HCT116 (cell line): ENCODE measurements at places on chromosomes 12 and 14.

GRCh38 chr12:122544537-122544936 lies 17.5 kb downstream of the KNTC1 start:
- no peak overlapping the region for H3K27ac ChIP-seq
- DNase-seq = no peak
- H3K4me1 ChIP-seq = no peaks in the 10 kb centered on the region
- no peaks in the 10 kb centered on the region for H3K27me3 ChIP-seq
- peaks cover 38% of the 10 kb centered on the region for H3K36me3 ChIP-seq

DNA sequence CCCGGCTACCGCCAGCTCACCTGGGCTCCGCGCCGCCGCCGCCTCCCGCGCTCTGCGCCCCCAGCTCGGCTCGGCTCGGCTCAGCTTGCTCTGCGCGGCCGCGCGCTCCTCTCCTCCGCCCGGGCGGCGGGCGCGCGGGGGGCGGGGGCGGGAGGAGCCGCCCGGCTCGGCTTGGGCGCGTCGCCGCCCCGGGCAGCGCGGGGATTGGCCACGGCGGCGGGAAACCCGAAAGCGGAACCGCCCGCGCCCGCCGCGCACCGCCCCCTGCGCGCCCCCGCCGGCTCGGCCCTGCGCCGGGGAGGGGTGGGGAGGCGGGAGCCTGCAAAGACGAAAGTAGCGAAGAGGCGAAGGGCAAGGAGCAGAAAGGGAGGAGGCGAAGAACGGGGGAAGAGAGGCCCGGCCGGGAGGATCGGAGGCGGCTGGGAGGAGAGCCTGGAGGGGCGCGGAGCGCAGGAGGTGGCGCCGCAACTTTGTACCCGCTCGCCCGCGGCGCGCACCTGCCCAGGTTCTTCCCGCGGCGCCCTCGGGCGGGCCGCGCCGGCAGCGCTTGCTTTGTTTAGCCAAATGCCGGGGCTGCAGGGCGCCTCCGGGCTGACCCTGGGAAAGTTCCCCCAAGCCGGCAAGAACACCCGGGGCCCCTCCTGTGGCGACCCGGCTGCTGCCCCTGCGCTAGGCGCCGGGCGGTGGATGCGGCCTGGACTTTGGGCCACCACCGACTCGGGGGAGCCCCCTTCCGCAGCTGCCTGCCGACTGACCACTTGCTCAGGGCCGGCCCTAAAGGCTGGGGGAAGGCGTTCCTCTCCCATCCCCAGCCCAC lies at the start of gene CAMKK2:
TSS of gene CAMKK2 (minus strand) at position 92 of the 817 bp plus-strand sequence. CDS start 22,183 bp downstream, outside the sequence.
- no peaks in the 10 kb centered on the region for H3K36me3 ChIP-seq
- H3K27me3 ChIP-seq = no peaks in the 10 kb centered on the region
- H3K27ac ChIP-seq = peak within 1 kb of the TSS; percentile 85

DNA sequence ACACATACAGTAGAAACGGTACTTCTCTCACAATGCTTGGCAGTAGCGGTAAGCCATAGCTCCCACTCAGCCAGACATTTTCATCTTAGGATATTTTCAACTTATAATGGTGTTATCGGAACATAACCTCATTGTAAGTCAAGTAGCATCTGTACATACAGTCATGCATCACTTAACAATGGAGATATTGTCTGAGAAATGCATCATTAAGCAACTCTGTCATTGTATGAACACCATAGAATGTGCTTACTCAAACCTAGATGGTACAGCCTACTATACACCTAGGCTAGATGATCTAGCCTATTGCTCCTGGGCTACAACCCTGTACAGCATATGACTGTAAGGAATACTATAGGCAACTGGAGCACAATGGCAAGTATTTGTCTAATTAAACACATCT lies 40.8 kb downstream of the RPS6KA5 start:
- no peaks in the 10 kb centered on the region for H3K27me3 ChIP-seq
- H3K36me3 ChIP-seq = no peaks in the 10 kb centered on the region

DNA sequence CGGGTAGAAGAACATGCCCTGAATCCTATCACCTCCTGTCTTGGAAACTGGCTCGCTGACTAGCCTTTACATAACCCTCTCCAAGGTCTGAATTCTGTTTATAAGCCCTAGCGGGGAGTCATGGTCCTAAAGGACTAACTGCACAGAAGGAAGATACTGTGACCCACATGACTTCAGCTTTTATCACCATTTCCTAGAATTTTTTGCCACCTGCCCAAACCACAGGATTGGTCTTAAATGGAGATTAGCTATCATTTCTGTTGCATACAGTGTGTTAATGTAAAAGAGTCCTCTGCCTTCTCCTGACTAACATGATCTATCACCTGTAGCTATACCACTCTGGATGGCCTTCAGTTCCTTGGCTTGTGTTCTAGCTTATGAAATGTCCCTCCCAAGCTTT lies 319.2 kb downstream of the DUSP6 start:
- H3K27ac ChIP-seq = no peak overlapping the region
- no peaks in the 10 kb centered on the region for H3K4me1 ChIP-seq
- H3K4me3 ChIP-seq = no peak overlapping the region
- H3K27me3 ChIP-seq = no peaks in the 10 kb centered on the region
- no peak for DNase-seq

- H3K4me3 ChIP-seq = no peak overlapping the region
- peaks cover 86% of the 10 kb centered on the region for H3K36me3 ChIP-seq
- H3K27ac ChIP-seq = peak overlapping the region; percentile 12; the same call in 1 of the 2 replicates
- H3K4me1 ChIP-seq = peaks cover 11% of the 10 kb centered on the region
- H3K27me3 ChIP-seq = no peaks in the 10 kb centered on the region
These were observed 53.8 kb downstream of the SSH1 start for GRCh38 chr12:108803428-108804105.

DNA sequence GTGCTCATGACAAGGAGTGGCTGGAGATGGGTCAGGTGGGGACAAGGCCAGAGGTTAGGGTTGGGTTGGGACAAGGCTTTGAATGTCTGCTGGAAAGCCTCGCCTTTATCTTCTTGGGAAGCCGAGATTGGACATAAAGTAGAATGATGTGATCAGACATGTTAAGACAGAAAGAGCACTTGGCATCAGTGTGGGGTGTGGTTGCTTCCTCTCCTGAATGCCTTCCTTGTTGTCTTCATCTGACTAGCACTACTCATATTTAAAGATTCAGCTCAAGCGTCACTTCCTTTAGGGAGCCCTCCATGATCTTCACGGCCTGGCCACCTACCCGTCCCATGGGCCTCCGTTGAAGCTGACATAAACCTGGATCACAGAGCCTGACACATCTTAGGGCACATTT lies 14.8 kb upstream of the C12orf75 start:
- H3K27ac ChIP-seq = no peak overlapping the region
- no peaks in the 10 kb centered on the region for H3K4me1 ChIP-seq
- no peaks in the 10 kb centered on the region for H3K36me3 ChIP-seq
- no peak for DNase-seq
- H3K27me3 ChIP-seq = no peaks in the 10 kb centered on the region
- no peak overlapping the region for H3K4me3 ChIP-seq

- H3K4me3 ChIP-seq = no peak within 1 kb of the TSS
- H3K27me3 ChIP-seq = no peaks in the 10 kb centered on the region
- no peaks in the 10 kb centered on the region for H3K36me3 ChIP-seq
- DNase-seq = no peak
- no peaks in the 10 kb centered on the region for H3K4me1 ChIP-seq
These were observed at the start of gene IL26 for GRCh38 chr12:68225576-68226476. Gene IL26, minus strand, starts transcription at chr12:68225810. Its CDS starts 54 bp downstream, at chr12:68225756.

GRCh38 chr12:49932023-49932422 lies 18.5 kb upstream of the AQP2 start:
- H3K27me3 ChIP-seq = no peaks in the 10 kb centered on the region
- no peaks in the 10 kb centered on the region for H3K36me3 ChIP-seq
- no peak overlapping the region for H3K27ac ChIP-seq
- no peak overlapping the region for H3K4me3 ChIP-seq

DNA sequence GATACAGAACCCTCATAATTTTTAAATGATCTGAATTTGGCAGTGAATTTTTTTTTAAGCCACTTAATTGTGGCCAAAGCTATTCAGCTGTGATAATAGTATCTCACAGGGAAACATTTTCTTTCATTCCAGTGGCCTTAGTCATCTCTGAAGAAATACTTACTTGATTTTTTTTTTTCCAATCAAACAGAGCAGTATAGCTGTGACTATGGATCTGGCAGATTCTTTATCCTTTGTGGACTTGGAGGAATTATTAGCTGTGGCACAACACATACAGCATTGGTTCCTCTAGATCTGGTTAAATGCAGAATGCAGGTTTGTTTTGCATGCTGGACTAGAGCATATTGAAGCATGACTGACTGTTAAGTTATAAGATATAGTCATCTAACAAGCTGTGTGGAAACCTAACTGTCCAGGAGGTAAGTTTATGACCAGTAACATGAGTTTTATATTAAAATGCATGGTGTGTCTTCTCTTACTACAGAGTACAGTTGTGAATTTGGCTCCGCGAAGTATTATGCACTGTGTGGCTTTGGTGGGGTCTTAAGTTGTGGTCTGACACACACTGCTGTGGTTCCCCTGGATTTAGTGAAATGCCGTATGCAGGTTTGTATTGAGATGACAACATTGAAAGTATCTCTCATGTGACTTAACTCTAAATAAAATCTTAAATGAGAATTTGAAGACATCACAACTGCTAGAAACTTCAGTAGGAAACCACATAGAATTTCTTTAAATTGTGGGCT lies 1.9 kb downstream of the SLC25A3 start:
- H3K36me3 ChIP-seq = peaks cover 45% of the 10 kb centered on the region
- no peaks in the 10 kb centered on the region for H3K27me3 ChIP-seq
- DNase-seq = no peak
- H3K4me1 ChIP-seq = peaks cover 26% of the 10 kb centered on the region
- peak overlapping the region; percentile 91; the same call in 1 of the 2 replicates for H3K27ac ChIP-seq

- no peak for DNase-seq
- no peaks in the 10 kb centered on the region for H3K36me3 ChIP-seq
- peaks cover 62% of the 10 kb centered on the region for H3K27me3 ChIP-seq
- H3K27ac ChIP-seq = no peak overlapping the region
- no peaks in the 10 kb centered on the region for H3K4me1 ChIP-seq
These were observed 105.3 kb downstream of the GRIP1 start for GRCh38 chr12:66573605-66574004.

DNA sequence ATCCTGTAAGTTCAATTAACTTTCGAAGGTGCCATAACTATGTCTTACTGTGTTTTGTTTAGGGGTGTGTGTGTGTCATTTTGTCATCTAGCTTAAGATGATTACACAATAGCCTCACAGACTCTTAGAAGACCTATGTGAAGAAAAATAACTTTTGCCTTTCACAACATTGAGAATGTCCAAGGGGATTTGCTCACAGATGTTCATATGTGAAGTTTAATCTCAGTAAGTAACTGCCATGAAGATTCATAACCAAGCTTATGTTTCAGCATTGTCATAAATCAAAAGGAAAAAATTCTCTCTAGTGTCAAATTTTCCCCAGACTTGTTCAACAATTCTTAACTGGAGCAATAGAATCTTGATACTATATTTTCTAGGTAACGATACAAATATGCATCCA lies 226.1 kb upstream of the PRKD1 start:
- H3K27me3 ChIP-seq = no peaks in the 10 kb centered on the region
- no peaks in the 10 kb centered on the region for H3K36me3 ChIP-seq
- no peak for DNase-seq
- no peak overlapping the region for H3K27ac ChIP-seq

GRCh38 chr12:19741132-19741489 lies 301.8 kb downstream of the AEBP2 start:
- H3K4me3 ChIP-seq = no peak overlapping the region
- no peak for DNase-seq
- no peaks in the 10 kb centered on the region for H3K4me1 ChIP-seq
- H3K27me3 ChIP-seq = no peaks in the 10 kb centered on the region; the same call in 1 of the 2 replicates
- H3K27ac ChIP-seq = no peak overlapping the region

GRCh38 chr14:93010522-93011140 lies 87.7 kb downstream of the CHGA start:
- no peak overlapping the region for H3K27ac ChIP-seq
- no peaks in the 10 kb centered on the region for H3K27me3 ChIP-seq
- no peaks in the 10 kb centered on the region for H3K36me3 ChIP-seq
- DNase-seq = no peak

GRCh38 chr12:115140981-115141655 lies 457.1 kb upstream of the TBX3 start:
- no peaks in the 10 kb centered on the region for H3K27me3 ChIP-seq
- H3K36me3 ChIP-seq = no peaks in the 10 kb centered on the region
- H3K4me3 ChIP-seq = no peak overlapping the region
- DNase-seq = no peak
- no peak overlapping the region for H3K27ac ChIP-seq

DNA sequence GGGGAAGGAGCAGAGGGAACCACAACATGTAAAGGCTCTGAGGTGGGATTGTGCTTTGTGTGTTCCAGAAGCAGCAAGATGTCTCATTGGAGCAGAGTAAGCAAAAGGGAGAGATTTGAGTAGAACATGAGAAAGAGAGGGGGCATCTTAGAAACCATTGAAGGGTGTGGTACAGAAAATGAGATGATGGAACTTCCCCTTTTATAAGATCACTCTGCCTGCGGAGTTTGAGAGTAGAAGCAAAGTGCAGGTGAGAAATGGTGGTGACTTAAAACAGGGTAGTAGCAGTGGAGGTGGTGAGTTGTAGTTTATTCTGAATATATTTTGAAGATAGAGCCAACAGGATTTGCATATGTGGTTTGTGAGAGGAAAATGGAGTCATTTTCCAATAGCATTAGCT lies 56.0 kb downstream of the FBXO34 start:
- no peaks in the 10 kb centered on the region for H3K27me3 ChIP-seq
- no peak overlapping the region for H3K4me3 ChIP-seq
- no peak for DNase-seq
- H3K27ac ChIP-seq = no peak overlapping the region
- peaks cover 5% of the 10 kb centered on the region; the same call in 1 of the 2 replicates for H3K4me1 ChIP-seq
- H3K36me3 ChIP-seq = no peaks in the 10 kb centered on the region

- DNase-seq = no peak
- no peaks in the 10 kb centered on the region for H3K36me3 ChIP-seq
- no peaks in the 10 kb centered on the region for H3K27me3 ChIP-seq
These were observed 162.2 kb downstream of the SYT10 start for GRCh38 chr12:33277376-33277775.

- peaks cover 16% of the 10 kb centered on the region; the same call in 1 of the 2 replicates for H3K4me1 ChIP-seq
- H3K27me3 ChIP-seq = peaks cover 26% of the 10 kb centered on the region
- no peaks in the 10 kb centered on the region for H3K36me3 ChIP-seq
- no peak overlapping the region; the same call in 1 of the 2 replicates for H3K27ac ChIP-seq
- H3K4me3 ChIP-seq = no peak overlapping the region
These were observed 120.1 kb downstream of the AACS start for GRCh38 chr12:125185311-125185739.

DNA sequence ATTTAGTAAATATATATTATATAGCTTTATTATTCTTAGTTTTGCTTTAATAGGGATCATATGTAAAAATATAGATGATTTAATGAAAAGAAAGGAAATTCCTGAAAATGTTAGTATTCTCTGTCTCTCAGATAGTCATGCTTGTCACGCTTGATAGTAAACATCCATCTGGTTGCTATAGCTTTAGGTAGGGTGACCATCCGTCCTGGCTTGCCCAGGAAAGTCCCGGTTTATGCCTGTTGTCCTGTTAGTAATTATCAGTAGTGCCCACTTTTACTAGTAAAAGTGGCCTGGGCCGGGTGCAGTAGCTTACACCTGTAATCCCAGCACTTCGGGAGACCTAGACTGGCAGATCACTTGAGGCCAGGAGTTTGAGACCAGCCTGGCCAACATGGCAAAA lies 23.8 kb downstream of the CFAP54 start:
- H3K27me3 ChIP-seq = no peaks in the 10 kb centered on the region
- no peaks in the 10 kb centered on the region for H3K36me3 ChIP-seq
- H3K4me3 ChIP-seq = no peak overlapping the region
- no peak for DNase-seq
